ENCODE measurements at places on chromosomes 7 and 10. TPM values are rescaled to one million over a fixed set of nuclear protein-coding genes. Genes with fewer than 3 reads are reported as not detected.
A peak's percentile ranks its signal among the peaks of the same experiment; 100 is the strongest.

Gene PRSS37
- total RNA-seq, result not detected

Gene EBLN1
- total RNA-seq, result not detected

Gene RBAK
- total RNA-seq, result 18.0 TPM

Gene UTF1
- 0.61 TPM for total RNA-seq

Gene DDIT4
- total RNA-seq, result 153 TPM

DNA sequence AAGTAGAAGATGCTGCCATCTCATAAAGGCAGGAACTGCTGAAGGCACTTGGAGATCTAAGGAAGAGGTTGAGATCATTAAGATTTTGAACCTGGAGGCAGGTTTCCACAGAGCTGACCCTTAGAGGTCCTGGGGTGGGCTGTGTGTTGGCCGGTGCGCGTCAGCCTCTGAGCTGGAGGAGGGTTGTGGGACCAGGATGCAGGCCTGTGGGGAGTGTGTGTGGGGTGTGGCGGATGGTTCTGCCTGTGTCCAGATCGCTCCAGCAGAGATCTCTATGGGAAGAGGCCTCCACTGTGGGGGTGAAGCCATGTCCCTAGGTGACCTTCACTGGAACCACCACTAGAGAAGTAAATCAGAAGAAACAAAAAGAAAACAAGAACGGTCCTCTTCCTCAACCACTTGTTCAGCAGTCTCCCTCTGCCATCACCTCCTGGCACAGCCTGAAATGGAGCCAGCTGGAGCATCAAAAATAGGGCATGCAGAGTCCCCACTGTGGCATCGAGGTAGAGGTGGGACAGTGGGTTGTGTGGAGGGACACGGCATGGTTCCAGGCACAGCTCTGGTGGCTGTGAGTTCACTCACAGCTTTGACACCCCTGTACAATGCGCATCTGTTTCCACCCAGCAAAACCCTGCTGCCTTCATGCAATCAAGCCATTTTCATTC lies 453.8 kb downstream of the TCERG1L start:
- no peak overlapping the region for H3K4me3 ChIP-seq
- H3K4me1 ChIP-seq, result no peaks in the 10 kb centered on the region
- peaks cover 1% of the 10 kb centered on the region for H3K27me3 ChIP-seq
- peaks cover 14% of the 10 kb centered on the region for H3K36me3 ChIP-seq

GRCh38 chr10:63143987-63144386 lies 10.9 kb downstream of the NRBF2 start:
- H3K27ac ChIP-seq, result no peak overlapping the region
- no peaks in the 10 kb centered on the region for H3K36me3 ChIP-seq
- no peak for DNase-seq
- H3K27me3 ChIP-seq, result no peaks in the 10 kb centered on the region

- DNase-seq, result no peak
- H3K27ac ChIP-seq, result peak overlapping the region; percentile 77
- H3K27me3 ChIP-seq, result peaks cover 11% of the 10 kb centered on the region
- no peaks in the 10 kb centered on the region for H3K36me3 ChIP-seq
- H3K4me3 ChIP-seq, result no peak overlapping the region
- peaks cover 33% of the 10 kb centered on the region for H3K4me1 ChIP-seq
Measured at GRCh38 chr10:48234295-48234694, 40.2 kb downstream of the FRMPD2 start.

DNA sequence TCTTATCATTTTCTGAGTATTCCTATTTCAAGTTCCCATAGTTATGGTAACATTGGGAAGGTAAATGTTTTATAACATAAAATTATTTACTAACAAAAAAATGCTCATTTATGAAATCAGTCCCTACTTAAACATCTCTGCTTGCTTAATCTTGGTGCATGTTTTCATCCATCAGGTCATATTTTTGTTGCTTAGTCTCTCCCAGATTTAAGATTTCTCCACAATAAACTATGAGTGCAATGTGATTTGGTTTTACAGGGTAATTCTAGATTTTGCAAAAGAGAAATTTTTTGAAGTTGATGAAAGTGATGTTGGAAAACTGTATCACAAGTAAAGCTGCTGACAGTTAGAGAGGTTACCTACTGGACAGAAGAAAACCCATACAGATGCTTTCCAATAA lies 28.6 kb downstream of the PIK3AP1 start:
- H3K27ac ChIP-seq, result no peak overlapping the region
- H3K36me3 ChIP-seq, result peaks cover 7% of the 10 kb centered on the region
- no peak for DNase-seq
- H3K27me3 ChIP-seq, result peaks cover 2% of the 10 kb centered on the region

- no peak overlapping the region for H3K27ac ChIP-seq
- no peaks in the 10 kb centered on the region for H3K36me3 ChIP-seq
- no peak for DNase-seq
- peaks cover under 1% of the 10 kb centered on the region for H3K27me3 ChIP-seq
- no peaks in the 10 kb centered on the region for H3K4me1 ChIP-seq
Measured at GRCh38 chr7:137337902-137338301, 5.6 kb downstream of the PTN start.

DNA sequence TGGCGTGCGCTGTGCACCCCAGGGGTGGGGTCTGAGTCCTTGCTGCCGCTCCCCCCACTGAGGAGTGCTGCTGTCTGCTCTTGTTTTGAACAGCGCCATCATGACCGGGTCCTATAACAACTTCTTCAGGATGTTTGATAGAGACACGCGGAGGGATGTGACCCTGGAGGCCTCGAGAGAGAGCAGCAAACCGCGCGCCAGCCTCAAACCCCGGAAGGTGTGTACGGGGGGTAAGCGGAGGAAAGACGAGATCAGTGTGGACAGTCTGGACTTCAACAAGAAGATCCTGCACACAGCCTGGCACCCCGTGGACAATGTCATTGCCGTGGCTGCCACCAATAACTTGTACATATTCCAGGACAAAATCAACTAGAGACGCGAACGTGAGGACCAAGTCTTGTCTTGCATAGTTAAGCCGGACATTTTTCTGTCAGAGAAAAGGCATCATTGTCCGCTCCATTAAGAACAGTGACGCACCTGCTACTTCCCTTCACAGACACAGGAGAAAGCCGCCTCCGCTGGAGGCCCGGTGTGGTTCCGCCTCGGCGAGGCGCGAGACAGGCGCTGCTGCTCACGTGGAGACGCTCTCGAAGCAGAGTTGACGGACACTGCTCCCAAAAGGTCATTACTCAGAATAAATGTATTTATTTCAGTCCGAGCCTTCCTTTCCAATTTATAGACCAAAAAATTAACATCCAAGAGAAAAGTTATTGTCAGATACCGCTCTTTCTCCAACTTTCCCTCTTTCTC lies 26.0 kb downstream of the BNIP3 start:
- H3K4me1 ChIP-seq, result peaks cover under 1% of the 10 kb centered on the region
- no peak overlapping the region for H3K27ac ChIP-seq
- H3K27me3 ChIP-seq, result peaks cover 8% of the 10 kb centered on the region
- H3K36me3 ChIP-seq, result peaks cover 6% of the 10 kb centered on the region

- no peak within 1 kb of the TSS for H3K27ac ChIP-seq
- H3K4me1 ChIP-seq, result peaks cover 9% of the 10 kb centered on the region
- H3K36me3 ChIP-seq, result no peaks in the 10 kb centered on the region
- peak; percentile 48 for DNase-seq
- H3K27me3 ChIP-seq, result peaks cover 3% of the 10 kb centered on the region
Measured at GRCh38 chr7:73830681-73831583, at the start of gene CLDN4. Gene CLDN4 (plus strand): TSS chr7:73830996. CDS start chr7:73831202, 206 bp downstream.

- peak overlapping the region; percentile 46 for H3K4me3 ChIP-seq
- peaks cover 9% of the 10 kb centered on the region for H3K27me3 ChIP-seq
- peaks cover 16% of the 10 kb centered on the region for H3K4me1 ChIP-seq
- no peaks in the 10 kb centered on the region for H3K36me3 ChIP-seq
Measured at GRCh38 chr7:1418505-1419309, 40.6 kb downstream of the MICALL2 start.

- no peak overlapping the region for H3K27ac ChIP-seq
- H3K36me3 ChIP-seq, result no peaks in the 10 kb centered on the region
- peaks cover 13% of the 10 kb centered on the region for H3K4me1 ChIP-seq
Measured at GRCh38 chr10:125161707-125162119, 1.4 kb upstream of the CTBP2 start.

DNA sequence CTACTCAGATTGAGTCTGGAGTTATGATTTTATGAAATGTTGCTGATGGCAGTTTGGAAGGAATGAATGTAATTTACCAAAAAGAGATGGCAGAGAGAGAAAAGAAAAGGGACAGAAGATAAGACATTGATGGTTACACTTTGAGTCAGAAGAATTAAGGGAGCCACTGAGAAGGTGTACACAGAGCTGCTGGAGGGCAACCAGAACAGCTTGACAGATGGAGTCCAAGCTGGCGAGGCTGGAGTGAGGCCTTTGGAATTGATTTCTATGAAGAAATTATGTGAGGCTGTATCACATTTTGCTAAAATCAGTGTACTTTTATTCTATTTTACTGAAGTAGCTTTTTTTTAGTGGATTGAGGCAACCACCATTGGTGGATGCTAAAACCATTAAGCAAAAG lies 740.5 kb downstream of the REEP3 start:
- no peak overlapping the region for H3K4me3 ChIP-seq
- H3K27me3 ChIP-seq, result no peaks in the 10 kb centered on the region
- H3K4me1 ChIP-seq, result peaks cover 5% of the 10 kb centered on the region
- no peaks in the 10 kb centered on the region for H3K36me3 ChIP-seq
- no peak for DNase-seq

DNA sequence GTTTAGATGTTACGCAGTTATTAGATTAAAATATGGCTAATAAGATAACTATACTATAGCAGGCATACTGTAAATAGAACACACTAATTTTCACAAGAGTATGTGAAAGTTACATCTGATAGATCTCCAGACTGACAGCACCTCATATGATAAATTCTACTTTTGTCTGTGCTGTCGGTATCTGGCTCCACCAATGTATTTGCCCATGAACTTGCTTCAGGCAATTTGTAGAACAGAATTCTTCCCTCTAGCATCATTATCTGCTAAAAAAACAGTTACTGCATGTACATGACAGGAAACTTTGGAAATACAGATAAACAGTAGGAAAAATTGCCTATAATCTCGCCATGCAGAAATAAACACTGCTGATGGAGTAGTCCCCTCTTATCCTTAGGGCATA lies 137.7 kb downstream of the WNT2 start:
- peaks cover 13% of the 10 kb centered on the region for H3K4me1 ChIP-seq
- peaks cover 2% of the 10 kb centered on the region for H3K27me3 ChIP-seq
- DNase-seq, result no peak
- no peak overlapping the region for H3K4me3 ChIP-seq

- peaks cover 4% of the 10 kb centered on the region for H3K36me3 ChIP-seq
- no peak for DNase-seq
- peaks cover 1% of the 10 kb centered on the region for H3K4me1 ChIP-seq
- peaks cover 14% of the 10 kb centered on the region for H3K27me3 ChIP-seq
Measured at GRCh38 chr10:85447690-85448089, 918.9 kb downstream of the GRID1 start.

DNA sequence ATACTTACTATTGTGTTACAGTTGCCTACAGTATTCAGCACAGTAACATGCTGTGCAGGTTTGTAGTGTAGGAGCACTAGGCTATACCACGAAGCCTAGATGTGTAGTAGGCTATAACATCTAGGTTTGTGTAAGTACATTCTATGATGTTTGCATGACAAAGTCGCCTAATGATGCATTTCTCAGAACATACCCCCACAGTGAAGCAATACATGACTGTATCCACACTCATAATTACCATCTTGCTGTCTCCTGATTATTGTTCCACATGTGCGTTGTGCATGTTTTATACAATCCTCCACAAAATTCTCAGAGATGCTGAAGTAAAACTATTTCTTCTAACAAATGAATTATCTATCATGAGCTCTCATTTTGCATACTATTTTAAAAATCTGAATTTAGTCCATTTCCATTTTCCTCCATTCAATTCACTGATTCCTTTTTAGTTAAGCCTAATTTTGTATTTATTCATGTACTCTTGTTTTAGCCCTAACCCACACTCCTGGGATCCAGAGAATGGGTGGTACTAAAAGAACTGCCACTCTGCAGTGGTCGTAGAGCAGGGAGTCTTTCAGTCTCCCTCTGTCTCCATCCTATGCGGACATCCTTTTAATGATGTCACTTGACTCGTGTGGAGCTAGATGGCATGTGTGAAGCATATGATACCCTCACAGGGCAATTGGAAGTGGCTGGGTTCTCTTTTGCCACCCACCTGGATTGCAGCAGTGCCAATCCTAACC lies 67.6 kb upstream of the CAV2 start:
- no peak overlapping the region for H3K4me3 ChIP-seq
- no peaks in the 10 kb centered on the region for H3K4me1 ChIP-seq
- H3K27me3 ChIP-seq, result peaks cover 2% of the 10 kb centered on the region
- H3K36me3 ChIP-seq, result no peaks in the 10 kb centered on the region
- DNase-seq, result no peak

- no peaks in the 10 kb centered on the region for H3K36me3 ChIP-seq
- no peak for DNase-seq
- H3K27me3 ChIP-seq, result peaks cover 1% of the 10 kb centered on the region
- no peaks in the 10 kb centered on the region for H3K4me1 ChIP-seq
- H3K4me3 ChIP-seq, result no peak overlapping the region
Measured at GRCh38 chr10:128044961-128045832, 81.0 kb downstream of the MKI67 start.

- H3K36me3 ChIP-seq, result peaks cover 10% of the 10 kb centered on the region
- no peak overlapping the region for H3K27ac ChIP-seq
- H3K4me1 ChIP-seq, result peaks cover 8% of the 10 kb centered on the region
- peaks cover 2% of the 10 kb centered on the region for H3K27me3 ChIP-seq
- no peak for DNase-seq
Measured at GRCh38 chr10:122853665-122854313, 8.1 kb upstream of the CUZD1 start.

Measured in glutamatergic neuron (in vitro differentiated cells).